ENCODE measurements at places on chromosomes 6 and 20.

- no peak for DNase-seq
Observed at GRCh38 chr6:110180228-110181008, at the start of gene CDC40. Gene CDC40 (plus strand): TSS chr6:110180427. CDS start chr6:110180445, 18 bp downstream.

GRCh38 chr6:35491558-35492257, 5.2 kb downstream of the TEAD3 start:
- DNase-seq = no peak

DNA sequence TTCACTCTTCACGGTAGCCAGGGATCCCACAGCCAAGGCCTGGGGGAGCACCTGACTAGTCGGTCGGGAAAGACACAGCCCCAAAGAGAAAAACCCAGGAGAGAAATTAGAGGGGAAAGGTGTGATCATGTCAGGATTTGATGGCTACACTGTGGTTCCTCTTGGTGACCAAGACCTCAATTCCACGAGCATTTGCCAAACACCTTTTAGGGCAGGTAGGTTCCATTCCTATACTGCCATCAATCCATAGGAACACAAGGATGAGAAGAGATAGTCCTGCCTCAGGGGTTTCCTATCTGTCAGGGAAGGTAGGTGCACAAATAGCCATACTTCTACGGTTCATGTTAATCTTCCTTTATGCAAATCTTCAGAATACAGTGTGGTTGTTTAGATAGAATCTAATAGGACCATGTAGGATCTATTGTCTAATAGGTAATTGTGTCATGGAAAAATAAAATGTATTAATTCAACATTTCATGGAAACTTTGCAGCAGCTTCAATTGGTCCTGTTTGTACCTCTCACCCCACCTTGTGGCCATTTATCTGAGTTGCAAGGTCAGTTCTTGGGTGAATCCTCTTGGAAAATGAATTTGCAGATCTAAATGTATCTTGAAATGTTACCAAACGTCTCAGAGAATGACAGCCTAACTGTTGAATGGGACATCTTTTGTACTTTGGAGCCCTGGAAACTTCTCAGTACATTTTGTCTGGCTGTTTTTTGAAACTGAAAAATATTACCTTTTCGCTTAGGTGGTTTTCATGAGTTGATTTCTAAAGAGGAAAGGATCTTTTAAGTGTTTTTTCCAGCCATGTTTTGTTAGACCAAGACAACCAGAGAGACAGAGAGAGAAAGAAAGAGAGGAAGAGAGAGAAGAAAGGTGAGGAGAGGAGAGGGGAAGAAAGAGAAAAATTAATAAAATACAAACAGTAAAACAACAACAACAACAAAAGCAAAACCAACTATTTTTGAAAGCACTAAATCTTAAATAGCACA, 33.7 kb upstream of the IYD start:
- peak; percentile 35 for DNase-seq

DNA sequence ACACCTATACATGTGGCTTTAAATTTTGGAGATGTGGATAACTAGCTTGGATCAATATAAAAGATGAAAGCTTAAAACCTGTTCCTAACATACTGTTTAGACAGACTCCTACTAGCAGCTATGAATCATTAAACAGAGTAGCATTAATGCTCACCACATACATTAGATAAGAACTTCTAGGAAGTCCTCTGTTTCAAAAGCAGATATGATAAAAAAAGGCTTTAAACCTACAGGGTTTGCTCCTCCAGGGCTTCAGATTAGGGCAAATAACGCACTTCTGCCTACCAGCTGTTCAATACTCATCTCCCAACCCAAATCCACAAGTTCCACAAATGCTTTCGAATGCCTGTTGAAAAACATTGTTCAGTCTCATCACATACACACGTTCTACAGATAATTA, 1.5 kb downstream of the REPS1 start:
- peak; percentile 7 for DNase-seq

DNA sequence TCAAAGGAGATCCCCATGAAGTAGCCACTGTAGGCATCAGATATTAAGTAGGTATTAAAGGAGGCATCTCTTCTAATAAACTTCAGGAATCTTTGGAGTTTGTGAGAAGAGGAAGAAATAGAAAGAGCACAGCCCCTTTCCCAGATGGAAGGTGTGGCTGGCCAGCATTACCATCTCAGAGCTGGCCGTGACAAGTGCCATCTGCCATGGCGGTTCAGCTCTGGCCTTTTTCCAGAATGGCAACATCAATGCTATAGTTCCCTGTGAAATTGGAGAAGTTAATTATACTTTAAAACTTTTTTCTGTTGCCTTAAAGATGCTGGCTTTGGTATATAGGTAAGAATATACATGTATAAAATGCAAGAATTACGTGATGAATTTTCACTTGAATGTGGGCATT, 51.9 kb upstream of the MCUR1 start:
- DNase-seq = no peak

DNA sequence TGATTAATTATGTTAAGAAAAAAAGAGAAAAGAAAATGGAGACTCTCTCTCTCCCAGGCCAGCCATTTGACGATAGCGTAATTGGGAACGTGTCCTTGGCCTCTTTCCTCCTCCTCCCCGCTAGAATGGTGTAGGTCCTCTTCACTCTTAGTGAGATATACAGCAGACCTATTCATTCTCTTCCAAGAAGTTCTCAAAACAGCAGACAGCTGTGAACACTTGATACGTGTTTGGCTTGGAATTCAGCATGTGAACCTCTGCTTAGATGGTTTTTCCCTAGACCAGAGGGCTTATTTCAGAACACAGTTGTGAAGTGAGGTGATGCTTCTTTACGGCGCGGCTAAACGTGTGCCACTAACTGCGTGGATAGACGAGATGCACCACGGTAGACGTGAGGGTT, 32.6 kb upstream of the TULP4 start:
- DNase-seq = no peak

GRCh38 chr6:119985952-119986736, 636.6 kb upstream of the MAN1A1 start:
- no peak for DNase-seq

DNA sequence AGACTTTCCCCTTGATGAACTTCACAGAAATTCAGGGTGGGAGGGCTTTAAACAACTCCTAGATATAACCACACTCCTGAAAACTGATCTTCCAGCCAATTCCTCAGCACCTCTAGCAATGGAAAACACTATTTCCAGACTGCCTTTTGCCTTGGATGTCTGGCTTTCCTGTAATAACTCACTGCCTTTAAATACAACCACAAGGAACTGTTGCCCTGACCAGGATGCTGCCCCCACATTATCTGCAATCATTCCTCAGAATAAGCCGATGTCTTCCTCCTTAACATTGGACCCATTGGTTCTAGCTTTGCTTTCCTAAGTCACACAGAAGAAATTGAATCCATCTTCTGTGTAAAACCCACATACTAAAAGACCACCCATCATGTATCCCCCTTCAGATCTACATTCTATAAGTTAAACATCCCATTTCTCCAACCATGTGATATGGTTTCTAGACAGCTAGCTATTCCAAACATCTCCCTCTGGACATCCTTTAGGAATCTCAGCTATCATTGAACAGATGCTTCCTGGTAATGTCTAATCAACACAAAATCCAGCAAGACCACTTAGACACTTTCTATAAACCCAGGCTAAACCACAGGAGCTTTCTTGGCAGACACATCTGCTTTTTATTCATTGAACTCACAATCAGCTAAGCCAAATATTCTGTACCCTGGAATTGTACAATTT, 95.9 kb upstream of the KCNQ5 start:
- no peak for DNase-seq

DNA sequence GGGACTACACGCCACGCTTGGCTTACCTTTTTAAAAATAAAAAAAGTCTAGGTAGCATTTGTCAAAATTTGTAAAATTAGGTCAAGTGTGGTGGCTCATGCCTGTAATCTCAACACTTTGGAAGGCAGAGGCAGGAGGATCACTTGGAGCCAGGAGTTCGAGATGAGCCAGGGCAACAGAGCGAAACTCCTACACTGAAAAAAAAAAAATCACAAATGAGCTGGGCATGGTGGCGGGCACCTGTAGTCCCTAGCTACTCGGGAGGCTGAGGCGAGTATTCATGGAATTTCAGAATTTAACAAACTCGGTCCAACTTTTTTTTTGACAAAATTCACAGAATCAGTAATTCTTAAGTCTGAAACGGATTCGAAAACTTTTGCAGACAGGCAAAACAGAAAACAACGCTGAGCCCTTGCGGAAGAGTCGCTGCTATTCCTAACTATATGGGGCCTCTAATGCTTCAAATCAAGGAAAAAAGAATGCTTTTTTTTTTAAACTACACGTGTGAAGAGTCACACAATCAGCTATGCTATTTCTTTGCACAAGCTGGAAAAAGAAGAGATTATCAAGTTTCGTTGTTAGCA, 62.9 kb downstream of the GTF2H5 start:
- no peak for DNase-seq

DNA sequence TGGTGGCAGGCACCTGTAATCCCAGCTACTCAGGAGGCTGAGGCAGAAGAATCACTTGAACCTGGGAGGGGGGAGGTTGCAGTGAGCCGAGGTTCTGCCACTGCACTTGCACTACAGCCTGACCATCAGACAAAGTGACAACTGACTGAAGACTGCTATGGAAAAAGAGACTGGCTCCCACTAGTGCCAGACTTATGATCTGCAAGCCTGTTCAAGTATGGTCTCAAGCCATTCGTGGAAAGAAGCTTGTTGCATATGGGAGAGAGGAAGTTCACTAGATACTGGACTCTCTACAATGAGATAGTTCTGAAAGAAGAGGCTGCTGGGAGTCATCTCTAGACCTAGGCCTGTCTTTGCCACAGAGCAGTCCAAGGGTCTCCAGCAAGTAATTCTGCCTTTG, 26.7 kb downstream of the MDN1 start:
- DNase-seq = peak; percentile 3

- DNase-seq = no peak
Observed at GRCh38 chr6:79742030-79742429, 110.9 kb downstream of the SH3BGRL2 start.
